ENCODE measurements at places on chromosomes 13 and 19.
A peak's percentile ranks its signal among the peaks of the same experiment; 100 is the strongest.

- DNase-seq: peak; percentile 45
These were observed 37.3 kb downstream of the TNFSF13B start for GRCh38 chr13:108306860-108307259.

DNA sequence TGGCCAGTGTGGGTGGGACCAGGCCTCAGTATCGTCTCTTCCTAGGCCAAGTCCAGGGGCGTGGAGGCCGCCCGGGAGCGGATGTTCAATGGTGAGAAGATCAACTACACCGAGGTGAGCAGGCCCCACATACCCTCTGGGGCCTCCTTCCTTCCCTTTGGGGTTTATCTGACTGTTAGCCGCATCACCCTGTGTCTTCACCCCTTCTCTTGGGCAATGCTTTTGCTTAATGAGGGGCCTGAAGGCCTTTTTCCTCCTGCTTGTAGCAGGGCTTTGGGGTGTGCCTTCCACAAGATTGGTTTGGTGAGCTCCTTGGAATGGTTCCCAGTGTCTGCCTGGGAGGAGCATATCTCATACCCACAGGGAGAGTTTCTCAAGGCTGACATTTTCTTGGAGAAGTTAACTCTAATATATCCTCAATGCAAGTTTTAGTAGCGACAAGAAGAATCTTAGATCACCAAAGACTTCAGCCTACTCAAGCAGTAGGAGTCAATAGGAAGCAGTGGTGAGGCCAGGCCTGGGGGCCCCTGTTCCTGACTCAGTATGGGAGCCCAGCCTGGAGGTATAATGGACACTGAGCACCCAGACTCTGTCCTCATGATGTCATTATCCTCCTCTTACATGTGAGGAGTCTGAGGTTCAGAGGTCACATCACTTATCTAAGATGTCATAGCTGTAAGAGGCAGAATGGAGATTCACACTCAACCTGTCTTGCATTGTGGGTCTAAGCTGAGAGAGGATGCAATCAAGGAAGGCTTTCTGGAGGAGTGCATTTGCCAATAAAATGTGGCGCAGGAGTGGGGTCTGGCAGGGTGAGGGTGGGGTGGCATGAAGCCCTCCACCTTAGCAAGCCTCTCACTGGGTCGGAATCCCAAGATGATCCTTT lies 2.0 kb downstream of the GPI start:
- no peak for DNase-seq

GRCh38 chr13:45564133-45564776 lies 51.3 kb downstream of the ERICH6B start:
- no peak for DNase-seq

- DNase-seq: peak; percentile 80
These were observed at the start of gene LIN7B for GRCh38 chr19:49113762-49114629. TSS of gene LIN7B (plus strand) at chr19:49114370. CDS start at chr19:49114405, 35 bp downstream.

- DNase-seq: peak; percentile 23
These were observed at the start of gene PCDH17 for GRCh38 chr13:57631596-57632275. TSS of gene PCDH17 (plus strand) at chr13:57631744. CDS start at chr13:57632547, 803 bp downstream.

- no peak for DNase-seq
These were observed 11.9 kb downstream of the PEX11G start for GRCh38 chr19:7476777-7477494.

DNA sequence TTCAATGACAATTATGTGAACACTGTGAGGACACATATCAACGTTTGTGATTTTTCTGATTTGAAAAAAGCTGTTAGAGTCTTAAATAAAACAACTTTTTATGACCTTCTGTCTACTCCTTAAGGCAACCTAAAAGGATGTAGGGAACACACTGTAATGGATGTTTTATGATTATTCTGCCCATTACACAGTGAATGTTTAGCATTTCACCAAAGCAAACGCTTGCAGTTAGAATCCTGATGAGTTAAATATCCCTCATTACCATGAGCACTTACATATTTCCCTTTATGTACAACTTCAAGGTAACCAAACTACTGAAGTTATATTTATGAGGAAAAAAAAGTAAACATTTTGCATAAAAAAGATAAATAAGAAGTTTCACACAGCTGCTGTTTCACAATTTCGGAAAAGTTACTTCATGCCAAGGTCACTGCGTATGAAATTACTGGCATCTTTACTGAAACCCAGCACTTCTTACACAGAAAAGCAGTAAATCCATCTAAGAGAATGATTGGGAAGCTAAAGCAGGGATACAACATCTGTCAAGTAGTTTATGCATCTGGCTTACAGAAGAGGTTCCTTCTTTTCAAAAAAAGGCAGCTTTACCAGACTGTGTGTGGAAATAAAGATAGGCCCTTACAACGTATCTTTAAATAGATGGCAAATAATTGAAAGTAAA lies 733.7 kb upstream of the ATXN8OS start:
- DNase-seq: no peak

- DNase-seq: no peak
These were observed 81.3 kb upstream of the FRY start for GRCh38 chr13:31950111-31950815.

DNA sequence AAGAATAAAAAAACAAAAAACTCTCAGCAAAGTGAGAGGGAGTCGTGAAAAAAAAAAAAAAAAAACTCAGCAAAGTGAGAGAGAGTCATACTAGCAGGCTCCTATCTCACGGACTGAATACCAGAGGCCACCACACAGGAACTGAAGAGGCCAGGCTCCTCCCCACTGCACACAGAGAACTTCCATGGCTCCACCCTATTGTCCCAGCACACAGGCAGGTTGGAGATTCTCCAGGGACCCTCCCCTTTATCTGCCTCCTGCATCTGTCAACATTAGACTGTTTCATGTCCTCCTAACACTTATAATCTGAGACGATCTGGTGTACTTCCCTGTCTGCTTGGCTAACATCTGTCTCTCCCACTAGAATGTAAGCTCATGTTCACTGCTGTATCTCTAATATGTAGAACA lies 37.0 kb upstream of the FARP1 start:
- no peak for DNase-seq

DNA sequence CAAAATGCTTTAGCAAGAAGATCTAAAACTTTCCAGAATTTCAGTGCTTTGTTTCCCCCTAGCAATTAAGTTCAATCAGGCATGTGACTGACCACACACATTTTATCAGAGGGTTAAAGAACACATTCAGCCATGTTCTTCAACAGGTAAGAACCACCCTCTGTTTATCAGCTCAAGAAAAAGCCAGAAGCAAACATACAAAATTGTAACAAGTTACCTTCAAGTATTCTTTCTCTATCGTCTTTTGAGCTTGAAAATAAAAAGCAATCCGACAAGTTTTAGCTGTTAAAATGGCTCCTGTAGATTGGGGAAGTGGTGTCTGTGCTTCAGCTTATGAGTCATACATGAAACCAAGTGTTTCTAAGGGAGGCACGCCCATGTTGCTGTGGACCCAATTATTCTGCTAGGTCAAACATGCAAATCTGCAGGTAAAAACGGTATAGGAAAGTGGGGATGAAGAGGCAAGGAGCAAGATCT lies at the start of gene ELF1:
Gene ELF1, minus strand, starts transcription at position 306 of the 477 bp plus-strand sequence. CDS start 37,262 bp downstream, outside the sequence.
- peak; percentile 77 for DNase-seq

DNA sequence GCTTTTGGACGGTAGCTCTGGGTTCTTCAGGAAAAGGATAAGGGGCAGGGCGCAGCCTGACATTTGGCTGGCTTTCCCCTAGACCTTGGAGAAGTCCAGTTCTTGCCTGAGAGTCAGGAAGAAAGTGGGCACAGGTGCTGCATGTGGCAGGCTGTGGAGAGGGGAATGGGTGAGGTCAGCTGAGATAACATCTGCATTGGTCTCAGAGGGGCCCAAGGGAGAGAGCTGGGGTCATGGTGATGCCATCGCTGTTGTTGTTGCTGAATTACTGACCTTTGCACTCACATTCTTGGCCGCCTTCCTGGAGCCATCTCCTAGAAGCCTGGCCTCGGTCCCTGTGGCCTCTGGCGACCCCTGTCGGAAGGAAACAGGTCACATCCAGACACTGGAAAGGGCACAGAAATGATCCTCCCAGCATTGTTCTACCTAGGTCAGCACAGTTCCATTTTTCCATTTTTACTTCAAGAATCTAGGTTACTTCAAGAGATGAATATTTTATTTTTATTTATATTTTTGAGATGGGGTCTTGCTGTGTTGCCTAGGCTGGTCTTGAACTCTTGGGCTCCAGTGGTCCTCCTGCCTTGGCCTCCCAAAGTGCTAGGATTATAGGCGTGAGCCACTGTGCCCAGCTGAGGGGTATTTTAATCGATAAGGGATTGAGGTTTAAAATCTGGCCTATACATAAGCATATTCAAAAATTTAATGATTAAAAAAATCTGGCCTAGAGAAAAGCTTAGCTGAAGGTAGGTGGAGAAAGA lies 6.5 kb upstream of the LIPE start:
- DNase-seq: peak; percentile 58

- no peak for DNase-seq
These were observed 6.2 kb downstream of the ZNF555 start for GRCh38 chr19:2847507-2847906.

GRCh38 chr19:18137657-18138339 lies 15.2 kb upstream of the PIK3R2 start:
- DNase-seq: no peak

- no peak for DNase-seq
These were observed 2.5 kb downstream of the NFKBID start for GRCh38 chr19:35897706-35898451.

- no peak for DNase-seq
These were observed 70.8 kb downstream of the NUFIP1 start for GRCh38 chr13:44918326-44919103.

DNA sequence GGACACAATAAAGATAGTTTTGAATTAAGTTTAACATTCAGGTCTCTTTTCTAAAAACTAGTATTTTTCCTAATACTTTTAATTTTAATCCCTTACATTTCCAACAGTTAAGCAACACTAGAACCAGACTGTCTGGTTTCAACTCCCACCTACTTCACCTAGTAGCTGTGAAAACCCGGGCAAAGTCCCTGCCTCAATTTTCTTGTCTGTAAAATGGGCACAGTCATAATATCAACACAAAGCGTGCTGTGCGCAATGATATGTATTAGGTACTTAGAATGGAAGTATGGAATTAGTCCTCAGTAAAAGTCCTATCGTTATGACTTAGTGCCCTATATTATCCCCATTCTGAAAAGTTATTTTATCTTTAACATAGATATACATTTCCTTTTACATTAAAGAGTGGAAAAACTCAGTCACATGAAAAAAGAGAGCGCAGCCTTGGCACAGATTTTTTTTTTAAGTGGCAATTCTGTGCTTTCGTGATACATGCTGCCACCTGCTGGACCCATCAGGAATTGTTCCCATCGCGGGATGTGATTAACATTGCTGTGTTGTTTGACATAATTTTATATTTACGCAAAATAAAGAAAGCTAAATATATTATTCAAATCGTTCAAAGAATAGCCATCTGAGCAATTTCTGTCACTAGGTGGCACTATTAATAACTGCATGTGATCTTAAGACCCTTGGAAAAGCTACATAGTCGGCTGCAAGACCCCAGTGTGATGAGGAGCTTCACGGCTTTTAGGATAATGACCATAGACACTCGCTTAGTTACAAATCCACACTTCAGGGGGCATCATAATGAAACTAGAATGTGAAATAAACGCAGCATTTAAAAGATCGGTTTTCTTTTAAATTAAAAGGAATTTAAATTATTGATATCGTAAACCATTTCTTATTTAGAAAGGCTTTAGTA lies 59.9 kb downstream of the LIG4 start:
- DNase-seq: peak; percentile 24

DNA sequence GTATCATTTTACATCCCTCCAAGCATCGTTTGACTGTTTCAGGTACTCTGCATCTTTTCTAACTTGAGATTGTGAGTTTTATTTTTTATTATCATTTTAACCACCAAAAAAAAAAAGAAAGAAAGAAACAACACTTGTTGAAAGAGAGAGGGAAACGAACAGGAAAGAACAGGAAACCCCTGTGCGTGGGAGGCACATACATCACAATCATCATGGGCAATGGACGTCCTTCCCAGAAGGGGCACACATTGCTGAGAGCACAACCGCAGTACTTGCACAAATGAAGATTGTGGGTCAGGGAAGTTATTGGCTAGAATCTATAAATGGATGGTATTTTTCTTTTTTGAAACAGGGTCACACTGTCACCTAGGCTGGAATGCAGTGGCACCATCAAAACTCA lies 1.7 kb downstream of the CLC start:
- no peak for DNase-seq

- no peak for DNase-seq
These were observed 11.5 kb upstream of the COLGALT1 start for GRCh38 chr19:17543986-17544385.

DNA sequence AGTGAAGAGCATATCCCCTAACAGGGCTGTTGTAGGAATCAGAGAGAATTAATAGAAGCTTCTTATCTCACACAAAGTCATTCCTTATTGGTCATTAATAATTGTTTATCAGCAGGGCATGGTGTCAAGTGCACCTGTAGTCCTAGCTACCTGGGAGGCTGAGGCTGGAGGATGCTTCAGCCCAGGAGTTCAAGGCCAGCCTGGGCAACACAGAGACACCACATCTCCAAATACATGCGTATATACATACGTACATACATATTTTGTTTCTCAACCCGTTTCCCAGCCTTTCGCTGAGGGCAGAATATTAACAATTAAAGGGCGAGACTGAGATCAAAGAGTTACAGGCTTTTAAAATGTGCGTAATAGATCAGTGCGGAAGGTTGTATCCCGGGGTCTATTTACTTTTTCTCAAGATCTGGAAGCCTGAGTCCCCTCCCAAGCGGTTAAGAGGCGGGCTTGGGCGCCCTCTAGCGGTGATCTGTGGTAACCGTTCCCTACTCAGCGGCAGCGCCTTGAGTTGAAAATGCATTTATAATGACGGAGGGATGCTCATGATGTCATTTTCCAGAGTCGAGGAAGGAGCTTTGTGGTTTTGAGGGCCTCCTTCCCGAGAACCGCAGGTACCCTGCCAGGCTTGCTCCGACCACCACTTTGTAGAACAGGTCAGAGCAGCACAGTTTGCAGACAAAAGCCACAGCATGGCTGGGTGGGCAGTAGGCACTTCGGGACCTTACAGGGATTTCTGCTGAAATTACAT lies 169.6 kb upstream of the GPR12 start:
- peak; percentile 42 for DNase-seq

- DNase-seq: no peak
These were observed 1089.3 kb downstream of the EFNB2 start for GRCh38 chr13:105446197-105446596.

DNA sequence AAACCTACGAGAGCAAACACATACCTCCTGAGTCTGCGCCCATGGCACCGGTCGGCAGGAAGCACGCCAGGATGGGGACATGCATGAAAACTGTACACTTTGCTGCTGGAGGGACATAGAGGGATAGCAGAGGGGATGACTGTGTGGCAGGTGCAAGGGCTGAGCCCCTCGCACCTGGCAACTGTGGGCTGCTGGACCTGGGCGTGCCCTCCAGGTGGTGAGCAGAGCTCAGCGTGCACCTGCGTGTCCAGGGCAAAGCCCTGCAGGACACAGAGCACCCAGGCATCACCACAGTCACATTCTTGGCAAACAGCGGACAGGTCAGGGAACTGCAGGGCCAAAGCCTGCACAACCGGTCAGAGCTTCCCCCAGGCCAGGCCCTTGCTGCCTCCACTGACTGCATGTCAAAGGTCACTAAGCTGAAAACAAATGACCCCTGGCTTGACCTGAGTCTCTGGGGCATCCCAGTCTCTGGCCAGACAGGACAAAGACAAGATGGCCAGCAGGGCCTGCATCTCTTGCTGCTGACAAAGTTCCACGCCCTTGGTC lies 9.0 kb upstream of the ISYNA1 start:
- no peak for DNase-seq

Data from central memory CD4-positive, alpha-beta T cell (primary cell).